ENCODE measurements at places on chromosomes 11 and 22.

- no peak overlapping the region for H3K4me3 ChIP-seq
- no peak overlapping the region for H3K27ac ChIP-seq
- H3K27me3 ChIP-seq: no peaks in the 10 kb centered on the region
- H3K36me3 ChIP-seq: no peaks in the 10 kb centered on the region
- no peak for DNase-seq
Observed at GRCh38 chr11:16986434-16987204, 27.6 kb downstream of the PLEKHA7 start.

GRCh38 chr11:99349151-99349673 is 328.5 kb downstream of the CNTN5 start:
- no peak overlapping the region for H3K4me3 ChIP-seq
- DNase-seq: no peak
- no peaks in the 10 kb centered on the region for H3K4me1 ChIP-seq
- no peaks in the 10 kb centered on the region for H3K36me3 ChIP-seq

- DNase-seq: no peak
- H3K4me3 ChIP-seq: no peak overlapping the region
- H3K27me3 ChIP-seq: no peaks in the 10 kb centered on the region
- H3K4me1 ChIP-seq: no peaks in the 10 kb centered on the region
- no peak overlapping the region for H3K27ac ChIP-seq
Observed at GRCh38 chr11:59542142-59542810, 30.9 kb downstream of the OR4D9 start.

DNA sequence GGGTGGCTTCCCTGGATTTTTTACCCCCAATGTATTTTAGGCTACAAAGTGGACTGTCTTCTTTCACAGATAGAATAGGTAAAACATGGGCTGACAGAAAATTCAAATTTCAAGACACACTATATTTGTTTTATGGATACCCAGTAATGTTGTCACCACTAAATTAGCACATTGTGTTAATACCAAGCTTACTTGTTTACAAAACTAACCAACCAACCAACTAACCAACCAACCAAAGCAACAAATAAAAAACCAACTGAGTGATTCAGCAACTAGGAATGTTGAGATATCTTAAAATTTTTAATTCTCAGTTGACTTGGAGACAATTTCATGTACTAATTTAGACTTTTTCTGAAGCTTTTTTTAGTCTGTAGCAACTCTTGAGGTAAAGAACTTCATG is 69.3 kb upstream of the CTSC start:
- no peaks in the 10 kb centered on the region for H3K36me3 ChIP-seq
- DNase-seq: no peak
- H3K4me3 ChIP-seq: no peak overlapping the region
- H3K4me1 ChIP-seq: no peaks in the 10 kb centered on the region
- H3K27ac ChIP-seq: no peak overlapping the region
- H3K27me3 ChIP-seq: no peaks in the 10 kb centered on the region

- no peaks in the 10 kb centered on the region for H3K27me3 ChIP-seq
- no peak overlapping the region for H3K27ac ChIP-seq
- peaks cover 7% of the 10 kb centered on the region for H3K4me1 ChIP-seq
- no peaks in the 10 kb centered on the region for H3K36me3 ChIP-seq
- DNase-seq: no peak
- H3K4me3 ChIP-seq: no peak overlapping the region
Observed at GRCh38 chr11:106983991-106984390, 34.3 kb downstream of the GUCY1A2 start.
